ENCODE measurements at places on chromosomes 3 and 15. TPM values are rescaled to one million over a fixed set of nuclear protein-coding genes. Genes with fewer than 3 reads are reported as not detected.

RBPMS2 gene
- total RNA-seq: 0.16 TPM

GHSR gene
- not detected for total RNA-seq

IGF2BP2 gene
- total RNA-seq: 1.3 TPM

GAP43 gene
- not detected for total RNA-seq

PXK gene
- total RNA-seq: 23.0 TPM

TERC gene
- 10.4 TPM for total RNA-seq

SST gene
- total RNA-seq: not detected

P2RY1 gene
- total RNA-seq: 0.44 TPM

LRRC34 gene
- total RNA-seq: 0.96 TPM

SSUH2 gene
- total RNA-seq: not detected

RASGRF1 gene
- total RNA-seq: 0.09 TPM

SH3BP5 gene
- 27.2 TPM for total RNA-seq

CLDN1 gene
- total RNA-seq: not detected

MCTP2 gene
- 31.3 TPM for total RNA-seq

RNF13 gene
- total RNA-seq: 54.8 TPM

DNA sequence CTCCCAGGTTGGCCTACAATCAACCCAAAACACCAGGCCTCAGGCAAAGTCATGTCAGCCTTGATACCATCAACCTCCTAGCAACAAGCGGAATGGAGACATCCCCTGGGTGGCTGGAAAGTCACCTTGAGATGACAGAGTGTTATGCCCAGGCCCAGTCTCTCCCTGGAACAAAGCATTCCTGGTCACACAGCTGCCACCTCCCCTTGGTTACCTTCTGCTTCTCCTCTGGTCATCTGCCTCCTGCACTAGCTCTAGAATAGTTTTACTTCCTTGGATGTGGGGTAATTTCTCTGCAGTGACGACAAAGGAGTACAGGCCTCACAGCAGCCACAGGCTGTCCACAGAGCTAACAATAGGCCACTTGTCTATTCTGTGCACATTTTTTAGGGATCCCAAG is 114.9 kb downstream of the RFTN1 start:
- peaks cover 16% of the 10 kb centered on the region for H3K36me3 ChIP-seq
- H3K4me3 ChIP-seq: no peak overlapping the region
- no peak overlapping the region for H3K27ac ChIP-seq
- H3K27me3 ChIP-seq: no peaks in the 10 kb centered on the region
- no peaks in the 10 kb centered on the region for H3K4me1 ChIP-seq
- DNase-seq: no peak

GRCh38 chr15:71807125-71807629 is 3.2 kb upstream of the NR2E3 start:
- H3K4me1 ChIP-seq: no peaks in the 10 kb centered on the region
- H3K27me3 ChIP-seq: no peaks in the 10 kb centered on the region
- no peak overlapping the region for H3K4me3 ChIP-seq
- H3K27ac ChIP-seq: no peak overlapping the region
- no peaks in the 10 kb centered on the region for H3K36me3 ChIP-seq
- DNase-seq: no peak

GRCh38 chr3:72580900-72581299 is 267.3 kb downstream of the SHQ1 start:
- H3K27me3 ChIP-seq: no peaks in the 10 kb centered on the region
- H3K4me1 ChIP-seq: no peaks in the 10 kb centered on the region
- no peak overlapping the region for H3K27ac ChIP-seq

GRCh38 chr3:187165144-187165543 is 25.8 kb upstream of the RPL39L start:
- DNase-seq: peak; percentile 47
- H3K27ac ChIP-seq: no peak overlapping the region
- H3K4me1 ChIP-seq: no peaks in the 10 kb centered on the region
- H3K4me3 ChIP-seq: no peak overlapping the region
- H3K36me3 ChIP-seq: no peaks in the 10 kb centered on the region
- H3K27me3 ChIP-seq: no peaks in the 10 kb centered on the region

- no peak overlapping the region for H3K4me3 ChIP-seq
- no peaks in the 10 kb centered on the region for H3K4me1 ChIP-seq
- DNase-seq: no peak
- H3K27ac ChIP-seq: no peak overlapping the region
- H3K27me3 ChIP-seq: no peaks in the 10 kb centered on the region
- no peaks in the 10 kb centered on the region for H3K36me3 ChIP-seq
Measured at GRCh38 chr15:61441891-61442290, 212.8 kb upstream of the RORA start.

DNA sequence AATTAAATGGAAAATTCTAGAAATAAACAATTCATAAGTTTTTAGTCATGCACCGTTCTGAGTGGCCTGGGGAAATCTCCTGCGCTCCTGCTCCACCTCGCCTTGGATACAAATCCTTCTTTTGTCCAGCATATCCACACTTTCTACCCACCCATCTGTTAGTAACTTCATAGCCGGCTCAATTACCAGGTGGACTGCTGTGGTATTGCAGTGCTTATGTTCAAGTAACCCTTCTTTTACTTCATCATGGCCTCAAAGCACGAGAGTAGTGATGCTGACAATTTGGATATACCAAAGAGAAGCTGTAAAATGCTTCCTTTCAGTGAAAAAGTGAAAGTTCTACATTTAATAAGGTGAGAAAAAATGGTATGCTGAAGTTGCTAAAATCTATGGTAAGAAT is 142.3 kb upstream of the CHL1 start:
- H3K36me3 ChIP-seq: no peaks in the 10 kb centered on the region
- H3K27me3 ChIP-seq: no peaks in the 10 kb centered on the region
- no peak overlapping the region for H3K27ac ChIP-seq
- no peak for DNase-seq
- no peaks in the 10 kb centered on the region for H3K4me1 ChIP-seq

DNA sequence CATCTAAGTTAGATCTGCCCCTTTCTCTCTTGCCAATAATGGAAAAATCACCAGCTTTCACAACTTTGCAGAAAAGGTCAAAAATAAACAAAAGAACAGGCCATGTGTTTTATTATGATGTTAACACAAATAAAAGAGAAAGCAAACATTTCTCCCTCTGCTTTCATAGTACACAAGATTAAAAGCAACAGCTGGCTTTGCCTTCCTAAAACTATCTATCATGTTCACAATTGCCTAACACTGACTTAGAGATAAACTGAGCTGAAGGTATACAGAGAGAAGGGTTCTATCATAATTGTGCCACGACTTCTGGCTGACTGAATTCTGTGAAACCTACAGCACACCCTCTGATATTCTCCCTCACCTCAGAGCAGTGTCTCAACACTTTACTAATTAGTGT is 29.4 kb downstream of the AADAC start:
- H3K4me1 ChIP-seq: no peaks in the 10 kb centered on the region
- H3K27me3 ChIP-seq: peaks cover 7% of the 10 kb centered on the region
- no peaks in the 10 kb centered on the region for H3K36me3 ChIP-seq
- no peak overlapping the region for H3K4me3 ChIP-seq

GRCh38 chr3:149371001-149371722 is 6.3 kb downstream of the TM4SF1 start:
- no peaks in the 10 kb centered on the region for H3K27me3 ChIP-seq
- no peaks in the 10 kb centered on the region for H3K36me3 ChIP-seq
- no peak for DNase-seq
- no peak overlapping the region for H3K4me3 ChIP-seq
- no peaks in the 10 kb centered on the region for H3K4me1 ChIP-seq

- H3K4me1 ChIP-seq: no peaks in the 10 kb centered on the region
- DNase-seq: no peak
- no peak overlapping the region for H3K4me3 ChIP-seq
Measured at GRCh38 chr15:95192923-95193322, 961.6 kb downstream of the MCTP2 start.

GRCh38 chr15:72890043-72890442 is 106.5 kb upstream of the ADPGK start:
- H3K4me3 ChIP-seq: no peak overlapping the region
- H3K4me1 ChIP-seq: no peaks in the 10 kb centered on the region
- DNase-seq: no peak
- no peak overlapping the region for H3K27ac ChIP-seq
- no peaks in the 10 kb centered on the region for H3K27me3 ChIP-seq

DNA sequence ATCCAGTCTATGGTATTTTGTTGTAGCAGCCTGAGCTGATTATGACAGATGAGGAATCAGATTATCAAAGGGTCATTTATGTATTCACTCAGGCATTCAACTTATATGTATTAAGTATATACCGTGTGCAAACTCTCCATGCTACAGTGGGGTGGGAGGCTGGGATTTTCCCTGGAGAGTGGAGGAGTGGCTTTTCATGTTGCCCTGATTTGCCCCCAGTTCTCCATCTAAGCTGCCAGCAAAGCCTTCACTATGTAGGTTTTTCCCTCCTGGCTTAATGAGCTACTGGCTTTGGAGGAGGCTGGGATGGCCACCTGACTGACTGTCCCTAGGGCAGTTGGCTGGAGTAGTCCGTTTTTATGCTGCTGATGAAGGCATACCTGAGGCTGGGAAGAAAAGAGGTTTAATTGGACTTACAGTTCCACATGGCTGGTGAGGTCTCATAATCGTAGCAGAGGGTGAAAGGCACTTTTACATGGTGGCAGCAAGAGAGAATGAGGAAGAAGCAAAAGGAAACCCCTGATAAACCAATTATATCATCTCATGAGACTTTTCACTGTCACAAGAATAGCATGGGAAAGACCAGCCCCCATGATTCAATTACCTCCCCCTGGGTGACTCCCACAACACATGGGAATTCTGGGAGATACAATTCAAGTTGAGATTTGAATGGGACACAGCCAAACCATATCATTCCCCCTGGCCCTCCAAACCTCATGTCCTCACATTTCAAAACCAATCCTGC is 253.9 kb downstream of the RPLP1 start:
- no peaks in the 10 kb centered on the region for H3K36me3 ChIP-seq
- H3K4me1 ChIP-seq: no peaks in the 10 kb centered on the region
- no peaks in the 10 kb centered on the region for H3K27me3 ChIP-seq
- no peak overlapping the region for H3K27ac ChIP-seq

DNA sequence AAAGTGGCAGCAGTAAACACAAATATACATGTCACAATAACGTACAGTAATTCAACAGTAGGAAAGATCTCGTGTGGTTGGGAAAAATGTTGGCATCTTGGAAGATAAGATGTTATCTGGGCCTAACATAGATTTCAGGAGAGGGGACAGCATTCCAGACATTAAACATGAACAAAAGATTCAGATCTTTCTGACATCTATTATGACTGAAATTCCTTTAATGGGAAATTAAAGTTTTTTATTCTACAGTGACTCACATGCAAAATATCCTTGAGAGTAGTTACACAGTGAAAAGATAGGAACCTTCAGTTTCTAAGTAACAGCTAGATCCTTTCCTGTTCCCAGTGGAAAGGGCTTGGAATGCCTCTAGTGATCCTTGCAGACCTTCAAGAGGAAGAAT is 9.2 kb downstream of the NDUFB5 start:
- H3K4me3 ChIP-seq: no peak overlapping the region
- no peak overlapping the region for H3K27ac ChIP-seq
- H3K4me1 ChIP-seq: peaks cover 8% of the 10 kb centered on the region
- H3K36me3 ChIP-seq: no peaks in the 10 kb centered on the region

GRCh38 chr3:46205286-46205960 is 2.7 kb downstream of the CCR1 start:
- no peak for DNase-seq
- no peak overlapping the region for H3K4me3 ChIP-seq
- peaks cover 3% of the 10 kb centered on the region for H3K4me1 ChIP-seq
- H3K27me3 ChIP-seq: no peaks in the 10 kb centered on the region
- H3K27ac ChIP-seq: peak overlapping the region; percentile 7
- H3K36me3 ChIP-seq: no peaks in the 10 kb centered on the region

DNA sequence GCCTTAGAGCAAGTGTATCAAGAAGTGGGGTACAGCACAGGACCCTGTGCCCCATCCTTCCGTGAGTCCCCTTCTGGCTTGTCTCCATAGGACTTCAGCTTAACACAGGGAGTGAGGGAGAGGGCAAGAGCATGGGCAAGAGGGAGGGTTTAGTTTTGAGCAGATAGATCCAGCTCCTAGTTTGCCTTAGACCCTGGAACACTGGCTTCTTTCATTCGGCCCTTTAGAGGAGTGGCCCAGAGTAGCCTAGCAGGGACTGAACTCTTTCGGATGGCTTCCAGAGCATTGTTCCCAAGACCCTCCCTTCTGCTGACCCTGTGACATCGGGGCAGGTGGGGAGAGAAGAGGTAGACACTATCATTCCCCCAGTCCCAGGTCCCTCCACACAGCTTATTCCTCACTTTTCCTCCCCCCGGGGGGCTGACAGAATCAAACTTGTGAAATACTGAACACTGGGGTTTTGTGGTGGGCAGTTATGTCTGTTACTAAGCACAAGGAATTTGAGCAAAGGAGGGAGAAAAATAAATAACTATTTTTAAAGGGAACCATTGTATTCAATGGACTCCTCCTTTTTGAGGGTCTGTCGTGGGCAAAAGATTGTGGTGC is 289.6 kb upstream of the C2CD4B start:
- H3K36me3 ChIP-seq: no peaks in the 10 kb centered on the region
- H3K27ac ChIP-seq: no peak overlapping the region
- DNase-seq: no peak
- H3K27me3 ChIP-seq: no peaks in the 10 kb centered on the region

- DNase-seq: no peak
- H3K27ac ChIP-seq: peak overlapping the region; percentile 29
- H3K4me3 ChIP-seq: no peak overlapping the region
- H3K36me3 ChIP-seq: no peaks in the 10 kb centered on the region
- H3K27me3 ChIP-seq: no peaks in the 10 kb centered on the region
Measured at GRCh38 chr3:196670339-196670738, 30.8 kb downstream of the NRROS start.

DNA sequence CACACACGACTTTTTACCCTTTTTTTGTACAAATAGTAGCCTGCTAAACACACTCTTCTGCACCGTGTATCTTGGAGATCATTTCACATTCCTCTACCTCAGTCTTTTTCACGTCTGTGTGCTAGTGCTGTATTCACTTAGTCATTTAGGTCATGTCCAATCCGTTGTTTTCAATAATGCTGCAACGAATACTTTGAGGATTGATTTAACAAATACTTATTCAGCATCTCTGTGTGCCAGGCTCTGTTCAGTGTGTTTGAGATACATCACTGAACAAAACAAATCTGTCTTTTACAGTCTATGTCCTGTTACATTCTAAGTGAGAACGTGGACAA is 882 bp downstream of the JMJD7 start:
- H3K27me3 ChIP-seq: no peaks in the 10 kb centered on the region
- H3K36me3 ChIP-seq: peaks cover 3% of the 10 kb centered on the region
- peaks cover 20% of the 10 kb centered on the region for H3K4me1 ChIP-seq
- H3K27ac ChIP-seq: no peak overlapping the region
- H3K4me3 ChIP-seq: peak overlapping the region; percentile 85

- no peak for DNase-seq
- H3K27me3 ChIP-seq: no peaks in the 10 kb centered on the region
- H3K36me3 ChIP-seq: no peaks in the 10 kb centered on the region
- peaks cover 37% of the 10 kb centered on the region for H3K4me1 ChIP-seq
- no peak overlapping the region for H3K4me3 ChIP-seq
- H3K27ac ChIP-seq: no peak overlapping the region
Measured at GRCh38 chr3:25655659-25656058, 9.0 kb downstream of the TOP2B start.
